Activated CD4-positive, alpha-beta T cell treated with anti-CD3 and anti-CD28 coated beads, Interleukin-2, amount 10 ng/mL, durations not matched to agents 24 days and 14 days (primary cell): ENCODE measurements at places on chromosomes 16 and 17.

- H3K36me3 ChIP-seq: no peaks in the 10 kb centered on the region
- no peaks in the 10 kb centered on the region for H3K4me1 ChIP-seq
- H3K27me3 ChIP-seq: peaks cover 6% of the 10 kb centered on the region
- DNase-seq: no peak
Measured at GRCh38 chr17:65292430-65292829, 155.3 kb downstream of the RGS9 start.

DNA sequence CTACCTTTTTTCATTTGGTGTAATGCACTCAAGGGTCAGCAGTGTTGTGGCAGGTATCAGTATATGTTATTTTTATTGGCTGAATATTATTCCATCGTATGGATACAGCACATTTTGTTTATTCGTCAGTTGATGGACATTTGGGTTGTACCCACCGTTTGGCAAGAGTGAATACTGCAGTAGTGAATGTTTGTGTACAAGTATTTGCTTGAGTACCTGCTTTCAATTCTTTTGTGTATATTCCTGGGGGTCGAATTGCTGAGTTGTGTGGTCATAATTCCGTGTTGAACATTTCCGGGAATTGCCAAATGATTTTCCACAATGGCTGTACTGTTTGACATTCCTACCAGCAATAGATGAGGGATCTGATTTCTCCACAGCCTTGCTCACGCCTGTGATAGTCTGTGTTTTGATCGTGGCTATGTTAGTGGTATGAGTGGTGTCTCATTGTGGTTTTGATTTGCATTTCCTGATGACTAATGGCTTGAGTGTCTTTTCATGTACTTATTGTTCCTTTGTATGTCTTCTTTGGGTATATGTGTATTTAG lies 108.4 kb downstream of the OR1D5 start:
- H3K4me3 ChIP-seq: no peak overlapping the region
- peaks cover 13% of the 10 kb centered on the region for H3K27me3 ChIP-seq
- H3K36me3 ChIP-seq: no peaks in the 10 kb centered on the region
- peak overlapping the region; percentile 2 for H3K27ac ChIP-seq
- DNase-seq: no peak

DNA sequence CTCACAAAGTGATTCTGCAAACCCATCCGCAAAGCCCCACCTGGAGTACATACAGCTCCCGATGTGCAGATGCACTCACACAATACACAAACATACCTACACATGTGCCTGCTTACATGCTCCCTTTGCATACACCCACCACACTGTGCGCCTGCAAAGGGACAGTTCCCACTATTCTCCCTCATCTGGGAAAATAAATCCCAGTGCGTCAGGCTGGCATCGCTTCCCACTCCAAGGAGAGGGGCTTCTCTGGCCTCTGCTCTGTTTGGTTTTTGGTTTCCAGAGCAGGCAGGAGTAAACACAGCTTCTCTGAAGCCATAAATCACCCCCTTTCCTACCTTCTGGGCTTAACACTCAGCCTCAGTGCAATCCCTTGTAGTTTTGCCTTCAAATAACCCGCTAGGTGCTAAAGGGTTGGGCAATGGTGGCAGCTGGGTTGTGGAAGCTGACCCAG lies 14.7 kb downstream of the HOXB4 start:
- H3K4me3 ChIP-seq: no peak overlapping the region
- DNase-seq: no peak
- H3K27ac ChIP-seq: no peak overlapping the region

- no peak overlapping the region for H3K27ac ChIP-seq
- H3K27me3 ChIP-seq: no peaks in the 10 kb centered on the region
- peaks cover 9% of the 10 kb centered on the region for H3K4me1 ChIP-seq
- no peaks in the 10 kb centered on the region for H3K36me3 ChIP-seq
- no peak for DNase-seq
Measured at GRCh38 chr16:23131036-23131435, 18.2 kb downstream of the USP31 start.

DNA sequence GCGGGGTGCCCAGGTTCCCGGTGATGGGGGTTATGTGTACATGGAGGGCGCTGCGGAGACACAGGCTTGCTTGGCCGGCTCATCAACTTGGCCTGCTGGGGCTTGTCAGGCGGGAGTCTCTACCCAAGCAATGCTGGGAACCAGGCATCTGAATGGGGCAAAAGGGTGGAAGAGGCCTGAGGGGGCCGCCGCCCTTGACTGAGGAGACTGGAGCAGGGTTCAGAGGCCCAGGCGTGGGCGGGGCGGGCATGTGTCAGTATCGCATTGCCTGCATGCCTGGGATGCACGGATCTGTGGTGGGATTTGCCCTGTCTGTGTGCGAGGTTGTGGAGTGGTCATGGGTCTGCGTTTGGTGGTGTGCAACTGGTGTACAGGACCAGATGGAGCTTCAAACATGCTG lies 21.1 kb downstream of the ARHGAP23 start:
- no peak overlapping the region for H3K27ac ChIP-seq
- no peak for DNase-seq
- H3K4me1 ChIP-seq: peaks cover 5% of the 10 kb centered on the region
- no peak overlapping the region for H3K4me3 ChIP-seq
- no peaks in the 10 kb centered on the region for H3K36me3 ChIP-seq
- H3K27me3 ChIP-seq: peaks cover 30% of the 10 kb centered on the region
